ENCODE measurements at places on chromosomes 11 and 22.

DNA sequence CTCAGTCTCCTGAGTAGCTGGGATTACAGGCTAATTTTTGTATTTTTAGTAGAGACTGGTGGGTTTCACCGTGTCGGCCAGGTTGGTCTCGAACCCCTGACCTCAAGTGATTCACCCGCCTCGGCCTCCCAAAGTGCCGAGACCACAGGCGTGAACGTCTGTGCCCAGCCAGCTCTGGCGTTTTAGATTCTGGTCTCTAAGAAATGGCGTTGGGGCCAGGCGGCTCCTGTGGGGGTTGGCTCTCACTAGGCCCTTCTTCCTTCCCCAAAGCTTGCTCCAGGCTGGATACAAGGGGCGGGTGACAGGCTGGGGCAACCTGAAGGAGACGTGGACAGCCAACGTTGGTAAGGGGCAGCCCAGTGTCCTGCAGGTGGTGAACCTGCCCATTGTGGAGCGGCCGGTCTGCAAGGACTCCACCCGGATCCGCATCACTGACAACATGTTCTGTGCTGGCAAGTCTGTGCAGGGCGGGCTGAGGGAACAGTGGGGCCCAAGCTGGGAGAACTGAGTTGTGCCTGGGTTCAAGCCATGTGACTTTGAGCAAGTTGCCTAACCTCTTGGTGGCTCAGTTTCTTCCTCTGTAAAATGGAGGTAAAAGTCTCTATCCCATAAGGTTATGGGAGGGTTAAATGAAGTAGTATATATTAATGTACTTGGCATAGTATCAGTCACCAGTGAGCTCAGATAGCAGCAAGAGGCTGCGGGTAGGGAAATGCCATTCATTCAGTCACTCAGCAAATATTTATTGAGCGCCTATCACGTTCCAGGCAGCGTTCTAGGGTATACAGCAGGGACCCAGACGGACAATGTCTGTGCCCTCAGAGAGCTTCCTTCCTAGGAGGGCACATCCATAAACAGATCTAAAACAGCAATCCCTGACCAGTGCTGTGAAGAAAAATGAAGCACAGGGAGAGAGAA lies 10.4 kb downstream of the F2 start:
- no peak for DNase-seq

GRCh38 chr11:69982690-69983570 lies 95.2 kb upstream of the ANO1 start:
- DNase-seq: no peak

DNA sequence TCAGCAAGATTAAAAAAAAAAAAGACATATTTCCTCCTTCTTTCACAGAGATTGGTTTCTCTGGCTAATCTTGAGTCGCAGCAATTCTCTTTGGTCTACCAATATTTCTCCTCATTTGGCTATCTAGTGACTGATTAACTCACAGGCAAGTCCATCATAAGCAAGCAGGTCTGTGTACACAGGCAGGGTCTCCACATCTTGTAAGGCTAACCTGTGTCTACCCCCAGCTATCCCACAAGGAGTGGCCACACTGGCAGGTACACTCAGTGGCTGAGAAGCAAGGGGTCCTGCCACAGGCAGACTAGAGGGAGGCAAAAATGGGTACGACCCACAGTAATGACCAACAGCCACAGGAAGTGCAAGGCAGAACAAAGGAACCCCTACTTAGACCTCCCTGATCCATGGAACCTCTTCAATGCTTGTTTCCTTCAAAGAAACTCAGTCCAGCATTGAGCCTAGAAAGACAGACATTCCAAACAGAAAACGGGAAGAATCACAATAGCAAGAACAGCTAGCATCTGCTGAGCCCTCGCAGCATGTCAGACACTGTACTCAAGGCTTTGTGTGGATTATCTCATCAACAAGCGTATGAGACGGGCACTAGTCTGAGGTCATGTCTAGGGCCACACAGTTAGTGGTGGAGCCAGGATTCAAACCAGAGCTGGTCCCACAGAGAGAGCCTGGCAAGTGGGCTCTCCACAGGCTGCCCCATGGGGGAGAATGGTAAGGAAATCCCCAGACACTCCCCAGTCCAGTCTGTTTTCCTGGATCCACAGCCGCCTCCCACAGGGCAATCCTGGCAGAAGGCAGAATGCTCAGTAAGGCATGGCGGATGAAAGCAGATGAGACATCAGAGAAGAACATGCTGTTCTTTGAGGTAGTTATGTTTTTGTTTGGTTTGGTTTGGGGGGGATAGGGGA lies 34.3 kb downstream of the PLEKHA7 start:
- no peak for DNase-seq

DNA sequence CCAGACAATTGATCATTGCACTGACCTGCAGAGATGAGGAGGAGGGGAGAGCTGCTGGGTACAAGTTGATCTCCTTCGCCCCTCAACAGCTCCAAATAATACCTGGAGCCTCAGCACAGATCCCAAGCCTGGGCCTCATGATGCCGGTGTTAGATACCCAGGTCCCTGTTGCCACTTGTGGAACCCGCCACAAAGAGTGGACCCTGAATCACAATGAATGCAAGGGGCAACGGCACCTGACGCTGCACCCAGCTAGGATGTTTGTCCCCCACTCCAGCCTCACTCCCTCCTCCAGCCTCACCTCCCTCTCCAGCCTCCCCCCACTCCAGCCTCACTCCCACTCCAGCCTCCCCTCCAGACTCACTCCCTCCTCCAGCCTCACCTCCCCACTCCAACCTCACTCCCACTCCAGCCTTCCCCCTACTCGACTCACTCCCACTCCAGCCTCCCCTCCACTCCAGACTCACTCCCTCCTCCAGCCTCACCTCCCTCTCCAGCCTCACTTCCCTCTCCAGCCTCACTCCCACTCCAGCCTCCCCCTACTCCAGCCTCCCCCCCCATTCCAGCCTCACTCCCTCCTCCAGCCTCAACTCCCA lies 879.0 kb downstream of the BRD1 start:
- no peak for DNase-seq

DNA sequence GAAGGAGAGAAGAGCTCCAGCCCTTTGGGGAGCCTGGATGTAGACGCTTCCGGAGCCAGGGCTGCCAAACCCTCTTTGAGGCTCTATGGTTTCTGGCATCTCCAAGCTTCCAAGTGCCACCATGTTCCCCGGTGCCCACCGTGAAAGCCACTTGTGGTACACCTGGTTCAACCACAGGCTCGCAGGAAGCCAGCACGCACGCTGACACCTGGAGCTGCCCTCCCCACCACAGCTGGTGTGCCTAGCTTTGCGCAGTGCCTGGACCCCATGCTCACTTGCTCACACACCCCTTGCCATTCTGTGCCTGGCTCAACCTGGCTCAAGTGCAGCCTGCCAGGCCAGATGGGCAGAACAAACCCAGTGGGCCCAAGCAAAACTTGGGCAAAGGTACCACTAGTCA lies 831.4 kb downstream of the DLG2 start:
- no peak for DNase-seq

DNA sequence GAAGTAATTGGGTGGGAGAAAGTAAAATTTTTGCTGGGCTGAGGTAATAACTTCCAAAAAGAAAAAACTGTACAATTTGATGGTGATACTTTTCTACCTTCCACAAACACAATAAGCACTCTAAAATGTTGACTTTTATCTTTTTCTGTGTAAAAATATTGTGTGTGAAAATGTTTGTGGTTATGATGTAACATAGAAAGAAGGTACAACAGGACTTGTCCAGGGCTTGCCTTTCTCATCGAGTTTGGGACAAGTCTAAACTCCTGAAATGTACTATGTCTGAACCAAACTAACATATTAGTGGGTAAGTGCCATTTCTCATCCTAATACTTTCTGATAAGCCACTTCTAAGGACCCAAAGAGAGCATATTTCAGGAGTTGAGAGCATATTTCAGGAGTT lies 174.2 kb upstream of the PDGFD start:
- DNase-seq: no peak

DNA sequence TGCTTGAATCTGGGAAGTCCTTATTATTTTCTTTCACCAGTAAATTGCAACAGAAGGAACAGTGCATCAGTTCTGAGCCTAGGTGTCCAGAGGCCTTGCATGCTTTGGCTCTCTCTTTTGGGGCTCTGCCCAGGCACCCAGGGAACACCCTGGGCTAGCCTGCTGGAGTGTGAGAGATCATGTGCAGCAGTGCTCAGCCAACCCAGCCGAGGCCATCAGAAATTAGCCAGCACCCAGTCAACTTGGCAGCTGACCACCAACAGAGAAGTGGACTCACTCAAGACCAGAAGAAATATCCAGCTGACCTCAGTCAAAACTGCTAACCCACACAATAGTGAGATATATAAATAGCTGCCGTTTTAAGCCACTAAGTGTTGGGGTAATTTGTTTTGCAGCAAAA lies 11.2 kb upstream of the P4HA3 start:
- no peak for DNase-seq

DNA sequence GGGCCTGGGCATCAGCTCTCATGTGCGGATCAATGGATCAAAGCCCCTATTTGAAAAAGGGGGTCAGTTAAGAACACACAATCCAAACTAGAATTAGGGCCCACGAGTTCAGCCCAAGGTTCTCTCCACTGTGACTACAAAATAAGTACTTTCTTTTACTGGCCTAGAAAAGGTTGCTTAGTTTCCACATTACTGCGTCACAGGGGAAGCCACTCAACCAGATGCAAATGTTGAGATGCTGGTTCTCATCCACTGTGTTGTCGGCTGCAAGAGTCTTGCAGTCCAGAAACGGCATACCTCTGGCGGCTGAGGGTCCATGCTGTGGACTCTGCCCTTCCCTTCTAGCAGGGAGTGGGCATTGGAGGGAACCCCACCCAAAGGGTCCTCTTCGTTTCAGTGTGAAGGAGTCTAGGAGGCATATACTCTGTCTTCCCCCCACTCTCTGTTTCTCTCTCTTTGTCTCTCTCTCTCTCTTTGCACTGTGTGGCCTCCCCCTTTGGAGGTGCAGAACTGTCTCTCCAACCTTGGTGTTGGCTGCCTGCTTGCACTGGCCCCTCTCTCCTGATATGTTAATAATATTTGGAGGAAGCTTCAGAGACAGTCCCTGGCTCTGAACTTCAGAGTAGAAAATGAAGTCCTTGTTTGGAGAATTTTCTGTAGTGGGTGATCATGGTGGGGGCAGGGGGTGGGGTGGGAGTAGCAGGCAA lies 99.0 kb upstream of the NNMT start:
- DNase-seq: no peak

DNA sequence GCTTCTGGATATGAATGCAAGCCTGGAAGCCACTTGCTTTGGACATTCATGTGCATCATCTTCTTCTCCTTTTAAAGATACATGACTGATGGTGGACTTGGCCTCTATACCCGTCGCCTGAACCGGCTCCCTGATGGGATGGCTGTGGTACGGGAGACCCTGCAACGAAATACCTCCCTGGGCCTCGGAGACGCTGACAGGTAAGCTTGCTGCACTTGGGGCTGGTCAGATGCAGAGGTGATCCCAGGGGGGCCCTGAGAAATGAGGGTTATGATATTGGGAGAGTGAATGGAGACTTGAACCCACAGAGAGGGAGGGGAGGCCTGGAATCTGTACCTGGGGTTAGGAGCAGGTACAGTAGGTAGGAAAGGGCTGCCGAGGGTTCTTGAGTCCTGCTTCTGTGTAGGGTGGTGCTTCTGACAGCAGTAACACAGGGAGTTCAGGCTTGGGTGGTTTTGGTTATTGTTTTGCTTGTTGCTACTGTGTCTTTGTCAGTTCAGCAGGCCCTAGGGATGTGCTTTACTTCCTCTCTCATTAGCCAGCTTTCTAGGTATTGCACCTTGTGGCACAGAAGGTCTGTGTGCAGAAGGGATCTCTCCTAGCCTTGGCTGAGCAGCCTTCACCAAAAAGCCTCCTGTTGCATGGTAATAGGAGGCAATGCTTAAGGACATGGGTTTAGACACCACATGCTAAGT lies 176.1 kb downstream of the DBX1 start:
- DNase-seq: no peak

GRCh38 chr11:46298699-46299433 lies 21.4 kb downstream of the CREB3L1 start:
- DNase-seq: no peak

- peak; percentile 68 for DNase-seq
Measured at GRCh38 chr11:22786475-22786874, 43.1 kb downstream of the SVIP start.

- DNase-seq: no peak
Measured at GRCh38 chr11:10627291-10627690, 58.8 kb upstream of the LYVE1 start.

- no peak for DNase-seq
Measured at GRCh38 chr11:45332276-45332934, 46.3 kb upstream of the SYT13 start.

DNA sequence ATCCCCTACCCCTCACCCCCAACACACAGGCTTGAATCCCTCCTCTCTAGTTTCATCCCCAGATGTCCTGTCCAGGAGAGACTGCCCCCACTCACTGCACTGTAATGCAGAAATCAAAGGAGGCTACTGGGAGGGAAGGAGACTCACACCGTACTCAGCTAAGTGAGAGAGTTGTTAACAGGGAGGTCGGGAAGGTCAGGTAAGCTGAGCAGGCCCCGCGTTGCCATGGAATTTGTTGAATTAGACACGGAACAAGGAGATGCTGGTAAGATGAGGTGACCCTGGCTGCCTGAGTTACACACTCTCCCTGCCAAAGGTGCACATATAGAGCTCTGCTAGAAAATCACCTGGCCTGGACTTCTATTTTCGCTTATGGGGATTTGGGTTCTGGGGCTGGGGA lies 197.9 kb downstream of the NXPE2 start:
- DNase-seq: no peak

- no peak for DNase-seq
Measured at GRCh38 chr11:112455791-112456190, 195.1 kb upstream of the PLET1 start.

DNA sequence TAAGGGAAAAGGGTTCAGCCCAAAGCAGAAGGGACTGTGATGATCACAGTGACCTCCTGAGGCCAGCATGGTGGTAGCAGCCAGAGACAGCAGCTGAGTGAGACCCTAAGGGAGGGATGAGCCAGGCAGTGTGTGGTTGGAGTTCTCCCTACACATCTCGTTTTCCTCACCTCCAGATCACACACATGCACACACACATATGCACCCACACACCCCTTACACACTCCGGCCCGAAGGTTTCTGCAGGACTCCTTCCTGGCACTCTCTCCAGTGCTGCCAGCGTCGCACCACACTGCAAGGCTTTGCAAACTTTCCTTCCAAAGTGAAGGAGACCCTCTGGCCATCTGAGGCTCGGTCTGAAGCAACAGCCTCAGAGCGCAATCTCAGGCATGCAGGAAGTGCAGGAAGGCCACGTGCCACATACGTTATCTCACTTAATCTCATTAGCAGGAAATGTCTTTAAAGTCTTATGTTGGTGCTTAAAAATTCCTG lies 26.9 kb upstream of the TP53I11 start:
- DNase-seq: no peak

DNA sequence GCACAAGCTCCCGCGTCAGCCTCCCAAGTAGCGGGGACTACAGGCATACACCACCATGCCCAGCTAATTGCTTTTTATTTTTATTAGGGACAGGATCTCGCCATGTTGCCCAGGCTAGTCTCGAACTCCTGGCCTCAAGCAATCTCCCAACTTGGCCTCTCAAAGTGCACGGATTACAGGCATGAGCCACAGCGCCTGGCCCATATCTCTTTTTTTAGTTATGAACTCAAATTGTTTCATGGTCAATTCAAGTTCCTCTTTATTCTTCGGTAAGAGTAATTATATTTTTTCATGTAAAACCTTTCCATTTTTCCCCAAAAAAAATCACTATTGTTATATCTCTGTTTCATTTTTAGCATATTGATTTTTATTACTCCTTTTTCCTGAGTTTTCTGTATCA lies 25.5 kb downstream of the FCHSD2 start:
- no peak for DNase-seq
